Adrenal gland (tissue), 19 donors: ENCODE measurements at places on chromosomes 1 and 21. TPM values are rescaled to one million over a fixed set of nuclear protein-coding genes. Genes with fewer than 3 reads are reported as not detected.
A peak's percentile ranks its signal among the peaks of the same experiment; 100 is the strongest.

GRCh38 chr21:35046880-35047229 lies 2.2 kb downstream of the RUNX1 start:
- no peak overlapping the region for H3K4me3 ChIP-seq
- H3K27me3 ChIP-seq: peaks cover 8% of the 10 kb centered on the region
- no peaks in the 10 kb centered on the region for H3K36me3 ChIP-seq
- DNase-seq: peak; percentile 15
- peaks cover 5% of the 10 kb centered on the region for H3K4me1 ChIP-seq

GRCh38 chr21:31952828-31953227 lies 80.0 kb downstream of the HUNK start:
- no peak overlapping the region for H3K4me3 ChIP-seq
- H3K27me3 ChIP-seq: no peaks in the 10 kb centered on the region
- H3K4me1 ChIP-seq: no peaks in the 10 kb centered on the region
- no peak for DNase-seq

- no peak for DNase-seq
- peaks cover 44% of the 10 kb centered on the region for H3K4me1 ChIP-seq
- H3K36me3 ChIP-seq: no peaks in the 10 kb centered on the region
- no peak overlapping the region for H3K4me3 ChIP-seq
- H3K27me3 ChIP-seq: no peaks in the 10 kb centered on the region
These were observed 185.1 kb downstream of the FGGY start for GRCh38 chr1:59481881-59482505.

DNA sequence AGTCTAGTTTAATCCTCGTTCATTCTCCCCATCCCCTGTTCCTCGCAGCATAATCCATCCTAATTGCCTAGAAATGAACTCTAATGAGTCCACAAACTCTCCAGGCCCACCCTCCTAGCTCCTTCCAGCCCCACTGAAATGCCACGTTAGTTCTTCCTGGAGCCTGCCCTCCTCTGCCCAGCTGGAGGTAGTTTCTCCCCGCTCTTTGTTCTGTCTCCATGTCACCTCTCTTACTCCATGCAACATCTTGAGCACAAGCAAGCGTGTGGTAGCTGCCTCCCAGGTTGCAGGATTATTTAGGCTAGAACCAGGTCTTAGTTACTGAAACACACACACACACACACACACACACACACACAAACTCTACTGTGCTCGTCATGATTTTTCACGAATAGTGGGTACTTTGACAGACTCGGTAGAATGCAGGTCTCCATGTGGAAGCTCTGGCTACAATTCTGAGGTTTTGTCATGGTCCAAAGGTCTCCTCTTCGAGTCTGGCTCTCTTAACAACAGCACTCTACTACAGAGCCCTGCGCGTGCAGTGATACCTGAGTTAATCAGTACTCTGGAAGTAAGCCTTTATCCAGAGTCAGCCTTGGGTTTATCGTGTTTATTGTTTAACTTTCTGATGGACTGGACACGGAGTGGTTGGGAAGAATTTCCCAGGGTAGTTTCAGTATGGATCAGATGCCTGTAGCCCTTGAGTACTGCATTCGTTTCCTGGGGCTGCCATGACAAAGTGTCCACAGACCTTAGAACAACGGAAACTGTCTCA lies 27.5 kb downstream of the HUNK start:
- no peaks in the 10 kb centered on the region for H3K4me1 ChIP-seq
- no peaks in the 10 kb centered on the region for H3K36me3 ChIP-seq
- DNase-seq: peak; percentile 10

- H3K27ac ChIP-seq: no peak overlapping the region
- H3K4me1 ChIP-seq: no peaks in the 10 kb centered on the region
- DNase-seq: no peak
- H3K27me3 ChIP-seq: no peaks in the 10 kb centered on the region
- no peak overlapping the region for H3K4me3 ChIP-seq
These were observed 86.9 kb upstream of the KCNE2 start for GRCh38 chr21:34276711-34277425.

- no peaks in the 10 kb centered on the region for H3K4me1 ChIP-seq
- no peaks in the 10 kb centered on the region for H3K36me3 ChIP-seq
- no peak overlapping the region for H3K4me3 ChIP-seq
- DNase-seq: no peak
These were observed 45.1 kb downstream of the BTBD8 start for GRCh38 chr1:92125204-92125603.

GRCh38 chr21:32705139-32705538 lies 22.7 kb downstream of the SYNJ1 start:
- no peaks in the 10 kb centered on the region for H3K36me3 ChIP-seq
- no peak for DNase-seq
- H3K27me3 ChIP-seq: no peaks in the 10 kb centered on the region

DNA sequence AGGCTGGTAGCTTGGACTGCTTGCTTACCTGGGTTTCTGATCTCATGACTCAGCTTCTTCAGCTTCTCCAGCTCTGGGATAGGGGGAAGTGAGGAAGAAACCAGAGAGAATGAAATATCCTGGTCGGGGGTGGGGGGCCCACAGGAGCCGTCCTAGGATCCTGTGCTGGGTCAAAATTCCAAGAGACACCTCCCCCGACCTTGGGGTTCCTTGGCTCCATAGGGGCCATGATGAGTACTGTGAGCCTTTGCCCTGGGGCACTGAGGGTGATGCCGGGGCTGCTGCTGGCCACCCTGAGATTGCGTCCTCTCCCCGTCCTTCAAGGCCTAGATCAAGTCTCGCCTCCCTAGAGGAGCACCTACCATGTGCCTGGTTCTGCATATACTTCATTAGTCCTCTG lies 40.0 kb downstream of the MYOM3 start:
- no peak for DNase-seq
- H3K27me3 ChIP-seq: no peaks in the 10 kb centered on the region
- no peak overlapping the region for H3K27ac ChIP-seq
- no peaks in the 10 kb centered on the region for H3K4me1 ChIP-seq

- no peak for DNase-seq
- no peaks in the 10 kb centered on the region for H3K36me3 ChIP-seq
- H3K27ac ChIP-seq: no peak overlapping the region
These were observed 13.5 kb upstream of the CHI3L1 start for GRCh38 chr1:203199816-203200571.

GRCh38 chr21:35792569-35793305 lies 267.6 kb downstream of the SETD4 start:
- H3K4me1 ChIP-seq: no peaks in the 10 kb centered on the region
- no peak overlapping the region for H3K4me3 ChIP-seq
- no peak overlapping the region for H3K27ac ChIP-seq

DNA sequence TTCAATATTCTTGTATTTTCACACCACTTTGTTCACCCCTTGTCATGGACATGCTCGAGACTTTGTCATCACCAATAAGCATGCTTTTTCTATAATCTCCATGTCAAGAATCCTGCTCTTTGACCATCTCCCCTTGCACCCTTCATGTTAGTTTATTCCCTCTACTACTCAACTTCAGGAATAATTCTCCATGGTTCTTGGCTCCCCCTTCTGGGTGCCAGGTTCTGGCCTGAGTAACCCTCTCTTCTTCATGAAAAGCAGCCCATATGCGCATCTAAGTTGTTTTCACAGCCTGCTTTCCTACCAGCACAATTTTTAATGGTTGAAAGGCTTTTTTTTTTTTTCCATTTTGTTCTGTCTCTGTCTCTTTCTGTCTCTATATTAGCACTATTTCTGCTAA lies 160.7 kb downstream of the LEPR start:
- no peak for DNase-seq
- no peaks in the 10 kb centered on the region for H3K27me3 ChIP-seq
- no peak overlapping the region for H3K27ac ChIP-seq
- no peak overlapping the region for H3K4me3 ChIP-seq

DNA sequence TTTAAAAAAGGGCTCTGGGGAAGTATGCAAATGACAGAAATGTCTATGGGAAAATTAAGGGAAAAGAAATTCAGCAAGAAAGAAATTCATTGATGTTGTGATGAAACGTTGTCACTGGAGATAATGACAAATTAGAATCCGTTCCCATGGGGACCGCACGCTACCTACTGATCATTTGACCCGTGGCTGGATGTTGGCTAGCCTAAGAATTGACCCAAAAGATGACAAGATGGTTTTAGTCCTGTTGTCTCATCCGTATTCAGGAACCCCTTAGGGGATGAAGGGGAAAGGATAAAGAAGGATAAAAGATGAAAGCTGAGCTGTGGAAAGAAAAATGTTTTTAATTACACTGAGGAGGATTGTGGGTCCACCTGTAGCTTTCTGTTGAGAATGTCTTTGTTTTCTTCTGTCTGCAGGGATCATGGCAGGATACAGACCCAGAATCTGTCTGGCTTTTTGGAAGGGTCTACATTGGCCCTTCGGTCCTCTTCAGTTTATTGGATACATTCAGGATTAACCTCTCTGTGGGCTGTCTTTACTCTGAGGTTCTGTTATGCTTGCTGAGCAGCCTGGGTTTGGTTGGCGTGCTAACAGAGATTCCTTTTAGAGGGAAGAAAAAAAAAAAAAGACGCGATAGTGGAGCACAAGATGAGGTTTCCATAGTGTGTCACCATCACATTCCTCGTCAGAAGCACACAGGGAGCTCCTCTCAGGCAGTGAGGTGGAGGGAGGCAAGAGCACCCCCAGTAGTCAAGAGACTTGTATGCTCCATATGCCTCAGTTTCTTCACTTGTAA lies 106.2 kb downstream of the CACHD1 start:
- H3K4me1 ChIP-seq: peaks cover 18% of the 10 kb centered on the region
- no peak overlapping the region for H3K4me3 ChIP-seq
- no peaks in the 10 kb centered on the region for H3K27me3 ChIP-seq
- H3K27ac ChIP-seq: no peak overlapping the region

DNA sequence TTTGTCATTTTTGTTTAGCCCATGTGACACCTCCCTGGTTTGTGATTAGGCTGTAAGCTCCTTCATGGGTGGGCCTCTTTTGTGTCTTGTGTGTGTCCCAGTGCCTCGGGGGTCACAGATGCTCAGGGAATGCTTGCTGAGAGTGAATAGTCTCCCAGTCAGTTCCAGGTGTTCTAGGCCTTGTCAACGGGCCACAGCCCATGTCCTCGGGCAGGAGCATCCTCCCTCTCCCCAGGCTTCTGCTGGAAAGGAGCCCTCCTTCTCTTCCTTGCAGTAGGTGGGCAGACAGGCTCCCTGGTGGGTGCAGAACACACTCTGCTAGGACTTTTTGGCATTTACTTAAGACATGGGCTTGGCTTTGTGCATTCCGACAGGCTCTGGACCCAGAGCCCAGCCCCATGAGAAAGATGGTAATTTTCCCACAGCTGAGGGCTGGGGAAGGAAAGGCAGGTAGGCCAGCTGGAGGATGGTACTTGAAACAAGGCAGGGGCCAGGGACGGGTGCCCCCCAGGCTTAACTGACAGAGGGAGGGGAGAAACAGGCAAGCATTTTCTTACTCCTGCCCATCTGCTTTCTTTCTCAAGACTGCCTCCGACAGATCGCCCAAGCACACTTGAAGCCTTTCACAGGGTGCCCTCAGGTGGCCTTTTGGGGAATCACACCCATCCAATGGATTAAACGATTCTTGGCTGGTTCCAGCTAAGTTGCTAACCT lies 7.1 kb upstream of the CPLANE2 start:
- peak; percentile 90 for DNase-seq
- H3K27ac ChIP-seq: peak overlapping the region; percentile 48
- peaks cover 23% of the 10 kb centered on the region for H3K4me1 ChIP-seq
- H3K4me3 ChIP-seq: no peak overlapping the region
- no peaks in the 10 kb centered on the region for H3K27me3 ChIP-seq

- no peak for DNase-seq
- H3K27ac ChIP-seq: no peak overlapping the region
- H3K4me3 ChIP-seq: no peak overlapping the region
- peaks cover 4% of the 10 kb centered on the region for H3K27me3 ChIP-seq
These were observed 7.4 kb downstream of the CHI3L2 start for GRCh38 chr1:111234866-111235265.

- DNase-seq: no peak
- no peak overlapping the region for H3K27ac ChIP-seq
- no peaks in the 10 kb centered on the region for H3K27me3 ChIP-seq
- no peaks in the 10 kb centered on the region for H3K4me1 ChIP-seq
- no peaks in the 10 kb centered on the region for H3K36me3 ChIP-seq
- no peak overlapping the region for H3K4me3 ChIP-seq
These were observed 554.8 kb upstream of the B3GALT2 start for GRCh38 chr1:193741228-193741627.

GRCh38 chr21:31498985-31499384 lies 154.9 kb upstream of the TIAM1 start:
- no peaks in the 10 kb centered on the region for H3K4me1 ChIP-seq
- DNase-seq: no peak
- H3K36me3 ChIP-seq: no peaks in the 10 kb centered on the region
- no peak overlapping the region for H3K4me3 ChIP-seq
- no peak overlapping the region for H3K27ac ChIP-seq

DNA sequence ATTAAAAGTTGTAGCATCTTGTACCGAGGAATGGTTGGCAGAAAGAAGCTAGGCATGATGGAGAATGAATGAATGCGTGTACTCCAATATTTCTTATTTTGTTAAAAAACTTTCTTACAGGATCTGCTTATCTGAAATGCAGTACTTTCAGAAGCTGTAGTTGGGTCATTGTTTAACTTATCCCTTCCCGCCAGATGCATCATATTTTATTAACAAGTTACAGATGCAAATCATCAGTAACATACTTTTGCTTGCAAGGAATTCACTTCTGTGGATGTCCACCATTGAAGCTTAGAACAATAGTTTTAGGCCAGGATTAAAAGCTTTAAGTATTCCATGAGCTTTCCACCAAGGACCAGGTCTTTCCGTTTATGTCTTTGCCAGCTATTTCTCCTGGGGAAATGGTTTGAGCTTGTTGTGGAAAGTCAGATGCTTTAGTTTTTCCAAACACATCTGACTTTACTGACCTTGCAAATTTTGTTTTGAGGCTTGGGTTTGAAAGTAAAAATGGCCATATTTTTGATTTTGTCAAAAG lies 65.4 kb downstream of the PATJ start:
- H3K36me3 ChIP-seq: no peaks in the 10 kb centered on the region
- H3K4me1 ChIP-seq: no peaks in the 10 kb centered on the region
- no peak overlapping the region for H3K27ac ChIP-seq
- no peak overlapping the region for H3K4me3 ChIP-seq
- H3K27me3 ChIP-seq: no peaks in the 10 kb centered on the region

DNA sequence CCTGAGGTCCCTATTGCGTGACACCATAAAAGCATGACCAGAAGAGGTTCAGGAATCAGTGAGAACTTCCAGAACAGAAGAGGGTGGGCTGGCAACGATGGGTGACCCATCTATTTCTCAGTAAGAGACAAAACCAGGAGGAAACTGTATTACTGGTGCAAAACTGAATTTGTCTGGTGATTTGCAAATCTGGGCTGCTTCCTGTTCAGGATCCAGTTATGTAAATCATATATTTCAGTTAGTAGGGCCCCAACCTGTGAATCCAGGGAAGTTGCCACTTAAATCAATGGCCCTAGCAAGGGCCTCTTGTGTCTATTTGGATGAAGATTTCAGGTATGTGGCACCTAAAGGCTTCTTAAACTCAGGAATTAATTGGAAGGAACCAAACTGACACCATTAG lies 23.1 kb upstream of the SMAP2 start:
- no peaks in the 10 kb centered on the region for H3K4me1 ChIP-seq
- no peak for DNase-seq
- no peaks in the 10 kb centered on the region for H3K27me3 ChIP-seq
- no peaks in the 10 kb centered on the region for H3K36me3 ChIP-seq

- no peak for DNase-seq
- H3K4me3 ChIP-seq: no peak overlapping the region
- H3K36me3 ChIP-seq: no peaks in the 10 kb centered on the region
- H3K27ac ChIP-seq: no peak overlapping the region
- no peaks in the 10 kb centered on the region for H3K27me3 ChIP-seq
These were observed 322.4 kb downstream of the SETD4 start for GRCh38 chr21:35737899-35738346.

The OVAAL gene
- total RNA-seq: not detected

The MASP2 gene
- total RNA-seq: not detected

The LYPD8 gene
- total RNA-seq: not detected

The RBM34 gene
- total RNA-seq: 16.6 TPM

The CD2 gene
- 6.7 TPM for total RNA-seq

The KLF17 gene
- 2.4 TPM for total RNA-seq

The THEM4 gene
- 36.4 TPM for total RNA-seq

The DAB1 gene
- 2.1 TPM for total RNA-seq
